NCI-H2081 treated with DMSO at 0.1 percent for 48 hours (cell line): ENCODE measurements at places on chromosomes 12 and 14.

DNA sequence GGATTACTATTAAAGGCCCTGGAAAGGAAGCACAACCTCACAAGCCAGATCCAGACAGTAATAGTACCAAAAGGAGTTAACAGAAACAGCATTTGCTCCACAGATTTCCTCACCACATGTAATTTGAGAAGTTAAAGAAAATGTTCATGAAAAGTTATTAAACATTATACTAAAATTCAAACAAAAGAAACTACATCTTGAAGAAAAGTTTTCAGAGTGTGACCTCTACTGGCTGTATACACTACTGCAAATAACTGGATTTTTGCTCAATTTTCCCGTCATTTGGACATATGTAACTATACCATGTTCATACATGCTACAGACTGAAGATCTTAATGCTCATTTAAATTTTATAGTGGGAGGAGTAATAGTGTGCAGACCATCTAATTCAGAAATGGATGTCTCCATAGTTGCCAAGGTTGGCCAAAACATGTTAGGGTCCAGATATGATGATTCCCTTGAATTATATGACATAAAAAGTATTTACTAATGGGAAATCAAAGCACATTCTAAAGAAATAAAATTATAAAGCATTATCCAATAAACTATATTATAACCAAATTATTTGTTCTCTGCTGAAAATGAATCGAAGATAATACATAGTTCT, 5.6 kb downstream of the KRR1 start:
- DNase-seq, result no peak

GRCh38 chr14:94677747-94678146, 65.6 kb downstream of the SERPINA3 start:
- DNase-seq, result no peak

- no peak for DNase-seq
Observed at GRCh38 chr14:99032759-99033158, 239.2 kb downstream of the BCL11B start.

- DNase-seq, result no peak
Observed at GRCh38 chr12:111298582-111299436, 70.1 kb downstream of the PHETA1 start.

GRCh38 chr12:13147688-13148484, 44.4 kb upstream of the GSG1 start:
- no peak for DNase-seq

- DNase-seq, result no peak
Observed at GRCh38 chr14:67620217-67620785, 581 bp downstream of the ARG2 start.

DNA sequence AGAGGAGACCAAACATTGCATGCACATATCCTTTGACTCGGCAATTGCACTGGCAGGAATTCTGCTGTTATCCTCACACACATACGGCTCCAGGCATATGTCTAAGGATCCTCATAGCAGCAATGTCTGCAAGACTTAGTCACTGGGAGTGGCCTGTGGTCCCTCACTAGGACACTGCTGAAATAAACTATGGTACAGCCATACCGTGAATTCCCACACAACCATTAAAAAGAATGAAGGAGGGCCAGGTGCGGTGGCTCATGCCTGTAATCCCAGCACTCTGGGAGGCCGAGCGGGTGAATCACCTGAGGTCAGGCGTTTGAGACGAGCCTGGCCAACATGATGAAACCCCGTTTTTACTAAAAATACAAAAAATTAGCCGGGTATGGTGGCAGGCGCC, 105.1 kb downstream of the ZFP36L1 start:
- no peak for DNase-seq

DNA sequence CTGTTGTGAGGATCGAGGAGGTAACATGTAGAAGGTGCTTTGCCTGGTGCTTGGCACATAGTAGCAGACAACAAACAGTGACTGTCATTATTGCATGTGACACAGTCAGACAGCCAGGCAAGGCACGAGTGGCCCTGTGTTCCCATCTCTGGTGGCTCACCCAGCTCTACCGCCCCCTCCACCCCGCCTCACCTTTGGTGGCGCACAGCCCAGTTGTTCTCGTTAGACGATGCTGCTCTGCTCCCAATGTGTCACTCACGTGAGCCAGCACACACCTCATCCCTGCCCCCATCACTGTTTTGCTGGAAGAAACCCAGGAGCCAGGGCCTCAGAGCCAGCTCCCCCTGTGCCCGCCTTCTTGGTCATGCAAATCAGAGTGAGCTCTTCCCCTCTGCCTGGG, 113.3 kb downstream of the CALM1 start:
- peak; percentile 39 for DNase-seq

DNA sequence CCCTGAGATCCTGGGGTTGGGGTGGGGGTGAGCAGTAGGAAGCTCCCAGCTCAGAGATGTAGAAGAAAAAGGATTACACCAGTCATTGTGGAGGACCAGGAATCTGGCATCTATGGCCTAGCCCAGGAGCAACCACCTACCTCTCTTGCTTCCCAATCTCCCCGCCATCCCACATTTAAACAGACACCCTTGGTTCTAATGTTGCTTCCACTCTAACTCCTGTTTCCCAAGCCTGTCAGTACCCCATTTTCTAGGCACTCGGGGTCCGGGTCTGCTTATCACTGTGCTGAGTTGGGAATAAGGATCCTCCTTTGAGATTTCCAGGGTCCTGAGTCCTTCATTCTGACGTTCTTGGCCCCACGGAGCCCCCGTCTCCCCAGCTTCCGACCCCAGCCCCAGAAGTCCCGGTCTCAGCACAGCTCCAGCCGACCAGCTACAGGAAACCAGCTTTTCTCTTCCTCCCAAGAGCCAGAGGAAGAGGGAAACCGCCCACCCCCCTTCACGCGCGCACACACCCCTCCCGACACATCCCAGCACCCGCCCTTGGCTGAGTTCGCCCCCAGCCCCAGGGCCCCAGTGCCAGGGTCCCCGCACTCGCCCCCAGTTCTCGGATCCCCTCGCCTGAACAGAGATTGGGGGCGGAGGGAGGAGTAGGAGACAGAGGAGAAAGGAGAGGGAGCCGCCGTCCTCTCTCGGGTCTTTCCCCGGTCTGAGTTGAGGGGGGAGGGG, 1.2 kb downstream of the ITGA5 start:
- no peak for DNase-seq

GRCh38 chr12:50175716-50176026, 8.5 kb upstream of the CERS5 start:
- DNase-seq, result no peak

DNA sequence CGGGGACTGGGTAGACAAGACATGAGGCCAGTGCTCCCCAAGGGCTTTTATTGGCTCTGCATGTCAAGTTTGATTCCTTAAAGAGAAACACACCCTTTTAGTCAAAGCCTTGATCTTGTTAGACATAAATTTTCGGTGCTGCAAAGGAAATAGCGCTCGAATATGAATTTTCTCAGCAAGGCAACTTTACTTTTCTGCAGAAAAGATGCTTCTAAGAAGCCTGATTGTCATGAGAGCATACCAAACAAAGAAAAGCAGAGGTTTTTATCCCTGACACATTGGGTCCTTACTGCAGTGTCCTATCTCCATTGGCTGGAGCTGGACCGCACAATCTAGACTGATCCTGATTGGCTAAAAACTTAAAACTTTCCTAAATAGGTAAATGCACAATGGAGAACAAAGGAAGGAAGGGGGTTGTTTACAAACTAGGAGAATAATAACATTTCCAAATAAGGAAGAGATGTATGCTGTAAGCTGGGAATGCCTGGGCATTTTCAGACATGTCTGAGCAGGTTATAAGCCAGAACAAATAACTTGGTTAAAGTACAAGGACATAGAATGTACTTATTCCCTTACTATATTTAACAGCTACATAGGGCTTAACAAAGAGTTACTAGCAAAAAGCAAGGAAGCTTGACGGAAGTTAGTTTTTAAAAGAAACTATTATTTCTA, 17.2 kb downstream of the TXNRD1 start:
- no peak for DNase-seq

GRCh38 chr12:77644915-77645605, 185.6 kb upstream of the NAV3 start:
- DNase-seq, result no peak

- no peak for DNase-seq
Observed at GRCh38 chr12:101850199-101850598, 19.4 kb upstream of the GNPTAB start.

DNA sequence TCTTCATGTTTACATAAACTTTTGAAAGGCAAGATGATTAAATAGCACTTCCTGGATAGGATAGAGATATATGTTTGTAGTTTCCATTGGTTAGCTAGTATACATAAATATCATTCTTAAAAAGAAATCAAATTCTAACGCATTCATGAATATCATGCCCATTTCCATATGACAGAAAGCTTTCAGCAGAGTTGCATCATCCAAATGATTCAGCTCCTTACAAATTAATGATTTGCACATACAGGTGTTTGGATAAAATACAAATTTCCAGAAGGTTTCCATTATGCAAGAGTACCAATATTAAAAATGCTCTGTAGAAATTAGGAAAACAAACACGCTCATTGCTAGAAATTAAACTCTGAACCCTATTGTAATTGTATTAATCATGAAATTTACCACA, 264.4 kb downstream of the FOXG1 start:
- no peak for DNase-seq

DNA sequence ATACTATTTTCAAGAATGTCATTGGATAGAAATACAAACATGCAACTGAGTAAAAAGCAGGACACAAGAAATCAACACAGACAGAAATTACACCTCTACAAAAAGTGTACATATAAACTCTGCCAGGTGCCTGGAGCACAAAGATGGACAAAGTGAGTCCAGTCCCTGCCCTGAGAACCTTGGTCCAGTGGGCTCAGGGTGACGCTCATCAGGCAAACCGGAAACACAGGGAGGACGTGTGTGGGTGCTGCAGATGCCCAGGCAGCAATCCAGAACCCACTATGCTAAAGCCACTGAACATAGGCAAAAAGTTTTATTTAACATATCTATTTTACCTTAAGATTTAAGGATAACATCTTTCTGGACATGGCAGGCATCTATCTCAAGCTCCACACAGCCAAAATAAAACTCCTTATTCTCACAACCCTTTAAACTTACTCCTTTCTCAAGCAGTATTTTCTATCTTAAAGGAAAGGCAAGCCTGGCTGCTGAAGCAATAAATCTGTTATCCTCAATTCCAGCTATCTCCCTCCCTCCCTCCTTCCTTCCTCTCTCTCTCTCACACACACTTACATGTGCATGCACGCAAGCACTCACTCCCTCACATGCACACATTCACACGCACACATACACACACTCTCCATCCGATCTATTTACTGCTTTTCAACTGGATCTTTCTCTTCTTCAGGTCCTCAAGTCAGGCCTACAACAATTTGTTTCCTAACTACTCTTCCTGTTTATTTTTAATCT, 10.2 kb downstream of the PPP1R13B start:
- no peak for DNase-seq

DNA sequence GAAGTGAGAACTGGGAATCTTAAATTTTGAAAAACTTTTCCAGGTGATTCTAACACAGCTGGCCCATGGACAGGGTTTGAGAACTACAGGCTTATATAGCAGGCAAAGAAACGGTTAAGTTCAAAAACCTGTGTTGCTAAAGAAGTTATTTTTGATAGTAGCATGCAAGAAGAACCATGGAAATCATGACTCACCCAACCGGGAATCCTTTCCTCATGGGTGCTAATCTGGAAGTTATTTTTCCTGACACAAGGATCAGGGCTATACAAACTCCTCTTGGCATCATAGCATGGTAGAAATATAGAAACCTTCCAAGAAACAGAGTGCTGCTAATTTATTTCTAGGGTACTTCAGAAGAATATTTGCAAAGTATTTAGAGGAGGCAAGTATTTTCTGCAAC, 588.7 kb downstream of the CCER1 start:
- no peak for DNase-seq

DNA sequence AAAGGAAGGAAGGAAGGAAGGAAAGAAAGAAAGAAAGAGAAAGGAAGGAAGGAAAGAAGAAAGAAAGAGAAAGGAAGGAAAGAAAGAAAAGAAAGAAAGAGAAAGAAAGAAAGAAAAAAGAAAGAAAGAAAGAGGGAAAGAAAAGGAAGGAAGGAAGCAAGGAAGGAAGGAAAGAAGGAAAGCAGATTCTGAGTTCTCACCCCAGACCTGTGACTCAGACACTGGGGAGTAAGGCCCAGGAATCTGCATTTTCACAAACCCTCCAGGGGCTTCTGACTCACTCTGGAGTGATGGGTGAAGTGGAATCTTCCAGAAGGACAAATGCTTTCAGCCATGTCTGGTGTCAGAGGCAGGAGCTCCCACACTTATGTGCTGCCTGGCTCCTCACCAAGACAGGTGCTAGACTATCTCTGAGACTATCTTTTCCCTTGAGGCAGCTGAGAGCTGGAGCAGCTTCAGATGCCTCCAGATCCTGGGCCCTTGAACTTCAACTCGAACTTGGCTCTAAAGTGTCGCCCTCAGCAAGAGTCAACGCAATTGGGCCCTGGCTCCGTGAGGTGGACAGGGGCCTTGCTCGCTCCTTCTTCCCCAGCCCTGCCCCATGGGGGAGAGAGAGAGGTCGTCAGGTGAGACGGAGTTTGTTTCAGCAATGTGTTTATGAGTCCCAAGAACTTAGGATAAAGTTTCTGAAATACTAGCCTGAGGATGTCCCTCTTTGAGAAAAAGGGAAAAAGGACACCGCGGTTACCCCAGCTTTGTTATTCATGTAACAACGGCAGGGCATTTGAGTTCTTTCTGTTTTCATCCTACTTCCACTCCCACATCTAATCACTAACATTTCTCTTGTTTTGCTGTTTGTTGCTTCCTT, 19.8 kb upstream of the SCARB1 start:
- DNase-seq, result no peak

DNA sequence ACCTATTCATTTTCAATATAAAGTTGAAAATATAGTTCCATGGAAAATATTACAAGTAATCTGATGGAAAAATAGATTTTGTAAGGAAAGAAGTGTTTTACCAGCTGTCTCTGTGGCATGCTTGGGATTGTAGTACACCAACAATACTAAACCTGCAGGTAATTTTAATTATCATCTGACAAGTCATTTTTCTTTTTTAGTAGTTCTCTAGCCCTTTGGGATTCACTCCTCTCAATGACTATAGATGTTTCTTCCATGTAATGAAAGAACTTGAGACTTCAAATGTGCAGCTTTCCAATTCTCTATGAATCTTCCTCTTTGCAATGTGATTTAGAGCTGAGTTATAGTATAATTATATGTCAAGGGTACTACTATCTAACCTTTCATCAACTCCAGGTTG, 14.7 kb upstream of the LIN7A start:
- DNase-seq, result no peak

- no peak for DNase-seq
Observed at GRCh38 chr12:126762150-126762549, 1504.8 kb upstream of the TMEM132C start.

GRCh38 chr12:96889273-96889933, 17.7 kb upstream of the NEDD1 start:
- no peak for DNase-seq

- DNase-seq, result no peak
Observed at GRCh38 chr12:46449856-46450255, 77.3 kb upstream of the SLC38A2 start.

DNA sequence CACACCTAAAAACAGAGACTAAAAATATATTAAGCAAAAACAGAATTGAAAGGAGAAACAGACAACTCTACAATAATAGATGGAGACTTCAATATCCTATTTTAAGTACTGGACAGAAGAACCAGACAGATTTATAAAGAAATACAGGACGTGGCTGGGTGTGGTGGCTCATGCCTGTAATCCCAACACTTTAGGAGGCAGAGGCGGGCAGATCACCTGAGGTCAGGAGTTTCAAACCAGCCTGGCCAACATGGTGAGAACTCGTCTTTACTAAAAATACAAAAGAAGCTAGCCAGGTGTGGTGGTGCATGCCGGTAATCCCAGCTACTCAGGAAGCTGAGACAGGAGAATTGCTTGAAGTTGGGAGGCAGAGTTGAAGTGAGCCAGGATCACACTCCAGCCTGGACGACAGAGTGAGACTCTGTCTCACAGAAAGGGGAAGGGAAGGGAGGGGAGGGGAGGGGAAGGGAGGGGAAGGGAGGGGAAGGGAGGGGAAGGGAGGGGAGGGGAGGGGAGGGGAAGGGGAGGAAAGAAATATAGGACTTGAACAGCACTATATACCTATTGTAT, 53.0 kb downstream of the CDK17 start:
- no peak for DNase-seq
